ENCODE measurements at places on chromosomes 2 and 18.

DNA sequence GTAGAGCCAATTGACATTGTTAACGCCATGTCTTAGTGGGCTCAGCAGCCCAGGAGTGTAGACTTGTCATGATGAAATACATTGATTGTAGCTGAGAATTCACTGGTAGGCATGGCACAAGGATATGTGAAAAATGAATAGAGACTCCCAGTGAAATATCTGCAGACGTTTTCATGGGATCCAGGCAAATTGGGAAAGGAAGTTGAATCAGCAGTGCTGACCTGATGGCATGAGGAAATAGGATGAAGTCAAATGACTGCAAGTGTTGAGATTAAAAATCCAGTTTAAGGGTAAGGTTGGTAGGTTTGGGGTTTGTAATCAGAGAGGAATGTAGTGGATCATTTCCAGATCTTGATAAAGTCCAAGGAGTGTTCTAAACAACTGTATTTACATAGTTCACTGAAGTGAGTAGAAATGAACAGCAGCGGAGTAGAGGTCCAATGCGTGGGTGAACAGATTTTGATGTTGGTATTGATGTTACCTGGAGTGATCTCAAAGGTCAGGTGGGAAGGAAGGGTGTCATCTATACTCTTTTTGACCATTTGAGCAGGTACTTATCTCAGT is 24.6 kb downstream of the INSIG2 start:
- peak; percentile 88 for DNase-seq

DNA sequence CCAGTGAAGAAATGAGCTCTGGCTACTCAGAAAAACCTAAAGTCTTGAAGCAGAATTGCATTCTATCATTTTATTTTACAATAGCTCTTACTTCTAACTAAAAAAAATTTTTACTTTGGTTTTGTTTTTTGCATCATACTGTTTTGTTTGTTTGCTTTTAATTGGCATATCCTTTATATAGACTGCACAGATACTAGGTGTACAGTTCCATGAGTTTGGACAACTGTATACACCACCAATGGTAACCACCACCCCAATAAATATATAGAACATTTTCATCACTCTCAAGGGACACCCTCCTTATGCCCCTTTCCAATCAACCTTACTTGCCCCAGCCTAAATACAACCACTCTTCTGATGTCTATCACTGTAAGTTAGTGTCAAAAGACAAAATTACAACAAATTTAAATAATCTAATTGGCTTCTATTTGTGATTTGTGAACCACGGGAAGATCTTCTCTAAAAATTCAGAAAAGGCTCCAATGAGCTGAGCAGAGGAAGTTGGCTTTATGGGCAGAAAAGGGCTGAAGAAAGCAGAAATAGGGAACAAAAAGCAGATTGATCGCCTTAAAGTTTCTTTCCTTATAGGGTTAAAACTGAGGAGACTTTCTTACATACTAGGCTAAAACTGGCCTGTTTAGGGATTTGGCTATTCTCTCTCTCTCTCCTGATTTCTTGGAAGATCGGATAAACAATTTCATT is 22.2 kb upstream of the SOS1 start:
- no peak for DNase-seq

DNA sequence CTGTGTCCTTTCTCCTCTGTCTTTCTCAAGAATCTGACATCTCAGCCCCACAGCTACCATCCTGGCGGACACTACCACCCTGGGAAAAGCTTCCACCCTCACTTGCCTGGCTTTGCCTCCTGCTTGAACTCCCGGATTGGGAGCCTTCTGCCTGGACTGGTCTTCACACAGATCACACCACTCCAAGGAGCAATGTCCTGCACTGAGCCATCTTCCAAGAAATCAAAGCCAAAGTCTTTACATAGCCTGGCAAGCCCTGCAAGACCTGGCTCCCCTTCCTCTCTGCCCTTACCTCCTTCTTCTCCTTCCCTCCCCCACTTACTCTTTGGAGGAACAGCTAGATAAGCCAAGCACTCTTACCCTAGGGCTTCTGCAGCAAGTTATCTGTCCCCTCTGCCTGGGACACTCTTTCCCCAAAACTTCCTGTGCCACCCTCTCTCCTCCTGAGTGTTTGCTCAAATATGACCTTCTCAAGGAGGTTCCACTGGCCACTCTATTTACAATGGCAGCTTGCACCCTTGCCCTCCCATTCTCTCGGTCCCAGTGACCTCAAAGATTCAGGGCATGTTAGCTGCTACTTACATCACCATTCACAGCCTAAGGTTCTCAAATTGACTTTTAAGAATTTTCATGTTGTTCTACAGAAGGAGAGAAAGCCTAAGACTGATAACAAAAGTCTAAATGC is 9.7 kb downstream of the ATP8B1 start:
- DNase-seq: no peak

GRCh38 chr18:74380916-74381315 is 65.3 kb downstream of the C18orf63 start:
- no peak for DNase-seq

DNA sequence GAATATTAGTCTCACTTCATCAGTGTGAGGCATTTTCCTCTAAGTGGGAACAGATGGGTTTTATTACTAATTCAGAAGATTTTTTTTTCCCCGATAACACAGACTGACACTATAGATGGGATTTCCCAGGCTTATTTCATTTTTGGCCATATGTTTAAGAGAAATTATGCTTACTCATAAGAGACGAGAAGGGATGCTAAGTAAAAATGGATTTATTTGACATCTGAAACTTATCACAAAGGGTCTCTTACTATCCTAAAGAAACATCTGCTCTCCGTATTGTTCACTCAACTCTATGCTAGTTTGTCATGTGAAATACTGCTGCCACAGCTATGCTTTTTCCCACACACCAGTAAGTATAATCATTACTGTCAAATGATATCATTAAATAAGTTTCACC is 1476.3 kb downstream of the LRP1B start:
- DNase-seq: no peak

GRCh38 chr2:181588546-181588945 is 68.4 kb downstream of the CERKL start:
- no peak for DNase-seq

GRCh38 chr2:119229716-119230115 is 6.1 kb downstream of the STEAP3 start:
- DNase-seq: no peak

- DNase-seq: no peak
These were observed 94.2 kb downstream of the NEB start for GRCh38 chr2:151640087-151640486.

DNA sequence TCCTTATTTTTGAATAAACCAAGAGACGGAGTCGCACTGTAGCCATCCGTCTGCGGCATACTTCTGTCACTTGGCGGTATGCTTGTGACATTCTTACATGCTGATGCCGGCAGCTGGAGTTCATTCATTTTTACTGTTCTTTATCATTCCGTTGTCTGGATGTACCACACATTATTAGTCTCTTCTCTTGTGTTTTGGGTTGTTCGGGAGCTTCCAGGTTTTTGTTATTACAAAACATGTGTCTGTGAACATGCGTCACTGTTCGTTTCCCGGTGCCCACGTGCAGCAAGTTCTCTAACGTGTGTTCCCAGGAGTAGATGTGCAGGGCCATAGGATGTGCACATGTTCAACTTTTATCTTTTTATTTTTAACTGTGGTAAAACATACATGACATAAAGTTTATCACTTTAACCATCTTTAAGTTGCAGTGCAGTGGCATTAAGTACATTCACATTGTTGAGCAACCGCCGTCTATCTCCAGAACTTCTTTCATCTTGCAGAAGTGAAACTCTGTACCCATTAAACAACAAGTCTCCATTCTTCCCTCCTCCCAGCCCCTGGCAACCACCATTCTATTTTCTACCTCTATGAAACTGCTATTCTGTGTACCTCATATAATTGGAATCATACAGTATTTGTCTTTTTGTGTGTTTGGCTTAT is 40.1 kb downstream of the MTCL1 start:
- DNase-seq: no peak

DNA sequence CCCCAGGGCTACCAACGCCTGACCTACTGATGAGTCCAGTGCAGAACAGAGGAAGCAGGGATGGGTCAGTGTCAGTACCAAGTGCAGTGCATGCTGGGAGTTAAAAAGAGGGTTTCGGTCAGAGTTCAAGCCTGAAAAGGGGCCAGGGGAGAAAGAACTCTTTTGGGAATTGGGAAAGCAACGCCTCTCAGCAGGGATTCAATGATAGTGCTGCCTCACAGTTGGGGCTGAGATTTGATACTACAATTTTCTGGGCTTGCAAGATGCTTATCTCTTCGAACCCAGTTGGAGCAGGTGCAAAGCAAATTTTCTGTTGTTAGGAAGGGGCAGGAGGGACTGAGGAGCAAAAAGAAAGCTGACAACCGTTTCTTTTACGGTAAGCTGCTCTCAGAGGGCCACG is 82.6 kb downstream of the CERKL start:
- DNase-seq: no peak

GRCh38 chr2:96527286-96528005 is 9.1 kb upstream of the ARID5A start:
- peak; percentile 31 for DNase-seq

DNA sequence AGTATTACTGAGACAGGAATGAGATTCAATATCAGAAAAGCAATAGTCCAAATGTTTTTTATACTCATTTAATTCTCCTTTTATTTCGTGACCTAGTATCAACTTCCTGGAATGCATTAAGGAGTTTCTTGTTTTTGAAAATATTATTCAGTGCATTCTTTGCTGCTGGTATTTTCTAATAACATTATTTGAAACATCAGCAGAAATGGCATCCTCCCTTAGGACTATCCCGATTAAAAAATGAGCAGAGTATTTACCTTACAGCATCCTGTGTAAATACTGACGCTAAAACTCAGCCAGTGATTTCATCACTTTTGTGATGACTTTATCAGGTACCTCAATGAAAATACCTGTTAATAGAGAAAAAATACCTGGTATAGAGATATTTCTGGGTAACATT is 16.3 kb downstream of the COL4A3 start:
- no peak for DNase-seq

GRCh38 chr2:100043891-100044255 is 98.5 kb downstream of the AFF3 start:
- DNase-seq: no peak

- no peak for DNase-seq
These were observed 15.9 kb downstream of the GATA6 start for GRCh38 chr18:22185273-22185672.

DNA sequence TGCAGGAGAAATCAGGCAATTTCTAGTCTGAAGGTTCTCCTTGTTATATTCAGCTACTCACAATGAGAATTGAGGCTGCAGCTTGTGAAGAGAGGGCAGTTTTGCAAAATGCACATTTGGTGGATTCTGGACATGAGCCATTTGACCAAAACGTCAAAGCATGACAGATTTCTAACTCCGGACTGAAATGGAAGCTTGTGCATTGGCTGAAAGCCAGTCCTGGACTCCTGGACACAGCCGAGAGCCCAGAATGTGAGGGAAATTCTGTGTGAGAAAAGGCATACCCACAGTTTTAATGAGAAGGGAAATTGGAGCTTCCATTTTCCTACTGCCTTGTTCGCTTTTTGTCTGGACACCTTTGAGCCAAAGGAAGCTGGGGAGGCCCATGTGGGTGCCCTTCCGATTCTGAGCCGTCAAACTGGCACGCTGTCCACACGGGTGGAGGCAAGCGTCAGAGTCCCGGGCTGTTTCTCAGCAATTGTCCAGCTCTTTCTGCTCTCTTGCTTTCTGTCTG is 23.7 kb upstream of the ROCK2 start:
- DNase-seq: peak; percentile 37

GRCh38 chr2:16487686-16488085 is 177.9 kb downstream of the CYRIA start:
- DNase-seq: peak; percentile 61

DNA sequence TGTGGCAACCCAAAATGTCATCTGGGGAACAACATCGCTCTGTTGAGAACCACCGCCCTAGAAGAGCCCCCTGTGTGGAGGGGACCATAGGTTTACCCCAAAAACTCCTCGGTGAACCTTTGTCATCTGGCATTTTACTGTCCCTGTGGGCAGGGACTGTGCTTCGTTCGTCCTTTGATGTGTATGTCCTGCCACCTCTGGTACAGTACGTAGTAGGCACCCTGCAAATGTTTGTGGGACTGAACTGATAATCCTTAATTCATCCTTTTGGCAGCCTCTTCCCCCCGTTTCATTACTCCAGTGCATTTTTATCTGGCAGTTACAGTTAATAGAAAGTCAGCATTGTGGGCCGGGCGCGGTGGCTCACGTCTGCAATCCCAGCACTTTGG is 728 bp downstream of the NAPG start:
- DNase-seq: no peak

- no peak for DNase-seq
These were observed 84.2 kb downstream of the TTC27 start for GRCh38 chr2:32711908-32712501.

- no peak for DNase-seq
These were observed 148.5 kb downstream of the INHBB start for GRCh38 chr2:120494446-120494845.

- DNase-seq: no peak
These were observed 106.5 kb upstream of the MAP3K20 start for GRCh38 chr2:172969166-172969565.

DNA sequence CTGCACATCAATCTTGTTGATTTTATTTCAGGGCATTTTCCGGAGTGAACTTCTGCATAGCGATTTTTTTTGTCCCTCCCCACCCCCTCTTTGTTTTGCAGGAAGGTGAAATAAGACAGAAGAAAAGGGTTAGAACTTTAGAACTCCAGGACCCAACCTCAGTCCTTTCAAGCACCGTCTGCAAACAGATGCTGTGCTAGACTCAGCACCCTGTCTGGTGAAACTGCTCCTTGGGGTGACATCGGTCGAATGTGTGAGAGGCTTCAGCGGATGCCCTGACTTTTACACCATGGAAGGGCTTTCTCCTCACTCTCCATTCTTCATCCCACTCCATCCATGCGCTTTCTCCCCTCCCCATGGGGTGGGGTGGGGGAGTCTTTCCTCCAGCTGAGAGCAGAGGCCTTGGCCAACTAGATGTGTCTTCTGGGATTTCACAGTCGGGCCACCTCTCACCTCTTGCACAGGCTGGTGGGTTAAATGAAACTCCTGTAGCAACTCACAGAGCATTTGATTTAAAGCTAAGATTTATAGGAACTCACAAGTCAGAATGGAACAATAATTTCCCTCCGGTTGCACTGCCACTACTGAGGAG is 43.3 kb upstream of the EDAR start:
- peak; percentile 8 for DNase-seq

- no peak for DNase-seq
These were observed 70.9 kb upstream of the RAPGEF4 start for GRCh38 chr2:172664766-172665165.

GRCh38 chr2:159133797-159134196 is 152.7 kb downstream of the WDSUB1 start:
- DNase-seq: peak; percentile 68

- DNase-seq: no peak
These were observed 552.8 kb upstream of the NRP2 start for GRCh38 chr2:205129531-205129930.

DNA sequence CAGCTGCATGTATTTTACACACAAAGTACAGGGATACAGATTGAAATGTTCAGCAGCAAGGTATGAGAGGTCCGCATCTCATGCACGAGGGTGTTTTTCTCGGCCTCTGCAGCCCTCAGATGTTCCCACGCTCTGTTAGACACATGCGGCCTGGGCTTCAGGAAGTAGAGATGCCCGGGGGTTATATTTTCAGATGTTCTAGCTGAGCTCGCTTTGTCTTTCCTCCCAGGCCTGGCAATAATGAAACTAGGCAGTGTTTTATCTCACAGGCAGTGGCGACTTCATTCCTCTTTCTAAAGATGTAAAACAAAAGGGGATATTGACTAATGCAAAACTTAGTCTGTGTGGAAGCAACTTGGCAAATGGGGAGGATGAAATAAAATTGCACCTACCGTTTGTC is 190.7 kb downstream of the GBX2 start:
- no peak for DNase-seq

- peak; percentile 24 for DNase-seq
These were observed 217.8 kb upstream of the NXPH2 start for GRCh38 chr2:138997856-138998517.

Measured in choroid plexus epithelial cell (primary cell).